ENCODE measurements at places on chromosomes 6 and 20.

DNA sequence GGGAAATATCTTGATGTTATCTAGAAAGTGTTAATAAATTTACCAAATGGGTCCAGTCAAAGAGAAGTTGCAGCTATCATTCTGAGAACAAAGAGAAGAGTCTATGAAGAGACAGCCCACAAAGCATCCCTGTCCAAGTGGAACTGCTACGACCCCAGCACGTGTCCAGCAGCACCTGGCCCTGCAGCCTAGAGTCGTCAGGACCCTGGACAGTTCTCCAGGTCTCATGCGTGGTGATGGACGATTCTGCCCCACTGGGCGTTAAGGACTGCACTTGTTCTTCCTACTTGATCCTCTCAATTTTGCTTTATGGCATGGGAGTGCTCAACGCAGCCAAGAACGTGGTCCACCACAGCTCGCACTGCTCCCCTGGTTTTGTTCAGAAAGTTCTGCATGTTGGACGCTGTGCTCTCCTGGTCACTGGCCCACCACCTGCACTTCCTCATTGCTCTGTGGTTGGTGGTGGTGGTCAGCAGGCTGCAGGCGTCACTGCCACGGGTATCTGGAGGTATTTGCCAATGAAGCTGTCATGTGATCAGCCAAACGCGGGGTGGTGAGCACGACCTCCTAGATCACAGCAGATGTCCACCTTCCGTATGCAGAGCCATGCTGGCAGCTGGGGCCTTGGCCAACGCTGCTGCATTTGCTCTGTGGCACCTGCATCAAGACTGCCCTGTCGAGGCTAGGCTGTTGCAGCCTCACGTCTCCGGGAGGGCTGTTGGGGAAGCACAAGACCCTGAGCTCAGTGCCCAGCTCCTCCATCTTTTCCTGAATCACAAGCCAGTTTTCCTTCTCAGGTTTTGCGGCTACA, 356.4 kb downstream of the CDH4 start:
- DNase-seq = no peak

- DNase-seq = no peak
These were observed 350.5 kb downstream of the CDC5L start for GRCh38 chr6:44737829-44738528.

- DNase-seq = no peak
These were observed 42.4 kb upstream of the ELOVL5 start for GRCh38 chr6:53391170-53391569.

- no peak for DNase-seq
These were observed 62.8 kb upstream of the SCP2D1 start for GRCh38 chr20:18750735-18751134.

GRCh38 chr6:157585274-157586087, 204.5 kb downstream of the ZDHHC14 start:
- DNase-seq = no peak

DNA sequence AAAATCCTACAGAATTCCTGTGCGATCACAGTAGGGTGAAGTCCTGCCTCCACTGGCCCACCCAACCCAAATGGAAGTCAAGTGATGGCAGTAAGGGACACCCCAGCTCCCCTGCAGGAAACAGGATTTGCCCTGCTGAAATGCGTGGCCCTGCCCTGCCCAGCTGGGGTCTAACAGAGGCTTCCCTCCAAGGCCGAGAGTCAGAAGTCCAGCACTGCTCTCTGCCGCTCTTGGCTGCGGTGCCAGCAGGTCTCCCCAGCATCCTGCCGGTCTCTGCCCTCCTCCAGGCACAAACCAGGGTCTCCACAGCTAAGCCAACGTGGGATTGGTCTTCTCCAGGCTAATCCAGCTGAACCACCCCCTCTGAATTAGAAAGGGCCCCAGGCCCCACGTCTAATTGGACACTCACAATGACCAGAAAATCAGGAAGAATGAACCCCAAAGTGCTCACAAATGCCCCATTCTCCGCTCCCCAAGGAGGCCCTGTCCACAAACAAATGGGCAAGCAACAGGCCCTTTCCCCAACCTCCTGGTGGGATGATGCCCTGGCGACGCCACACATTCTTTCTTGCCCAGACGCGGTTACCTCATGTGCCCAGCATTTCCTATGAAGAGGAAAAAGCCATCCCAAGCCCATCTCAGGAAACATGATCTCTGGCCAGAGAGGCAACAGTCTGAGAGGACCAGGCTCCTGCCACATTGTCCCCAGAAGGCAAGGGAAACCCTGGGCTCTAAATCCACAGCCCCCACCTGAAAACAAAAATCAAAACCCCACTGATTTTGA, 117.2 kb downstream of the BANF2 start:
- no peak for DNase-seq

GRCh38 chr20:21548390-21549035, 34.6 kb upstream of the NKX2-2 start:
- peak; percentile 17 for DNase-seq

Measured in stimulated activated CD4-positive, alpha-beta T cell treated with anti-CD3 and anti-CD28 coated beads, Interleukin-4, amount 100 ng/mL, for 1 hour (primary cell).